Esophagus muscularis mucosa (tissue), 4 donors: ENCODE measurements at places on chromosomes 12 and 14.

DNA sequence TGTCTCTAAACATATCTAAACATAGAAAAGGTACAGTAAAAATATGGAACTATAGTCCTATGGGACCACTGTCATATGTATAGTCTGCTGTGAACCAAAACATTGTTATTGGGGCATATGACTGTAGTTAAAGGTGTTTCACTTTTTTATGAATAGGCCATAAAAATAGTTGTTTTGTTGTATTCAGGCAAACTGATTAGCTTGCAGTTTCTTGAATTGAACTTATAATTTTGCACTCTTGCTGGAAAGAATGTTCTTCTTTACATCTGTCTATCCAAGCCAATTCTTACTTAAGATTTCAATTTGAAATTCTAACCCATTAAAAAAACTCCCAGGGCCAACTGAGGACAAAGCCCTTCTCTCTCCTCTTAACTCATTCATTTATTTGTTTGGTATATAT is 234.1 kb downstream of the NOVA1 start:
- DNase-seq: no peak
- H3K4me3 ChIP-seq: no peak overlapping the region
- H3K4me1 ChIP-seq: no peaks in the 10 kb centered on the region

- no peaks in the 10 kb centered on the region for H3K4me1 ChIP-seq
- no peak overlapping the region for H3K27ac ChIP-seq
- DNase-seq: no peak
Observed at GRCh38 chr12:64001439-64001838, 156.9 kb downstream of the SRGAP1 start.

DNA sequence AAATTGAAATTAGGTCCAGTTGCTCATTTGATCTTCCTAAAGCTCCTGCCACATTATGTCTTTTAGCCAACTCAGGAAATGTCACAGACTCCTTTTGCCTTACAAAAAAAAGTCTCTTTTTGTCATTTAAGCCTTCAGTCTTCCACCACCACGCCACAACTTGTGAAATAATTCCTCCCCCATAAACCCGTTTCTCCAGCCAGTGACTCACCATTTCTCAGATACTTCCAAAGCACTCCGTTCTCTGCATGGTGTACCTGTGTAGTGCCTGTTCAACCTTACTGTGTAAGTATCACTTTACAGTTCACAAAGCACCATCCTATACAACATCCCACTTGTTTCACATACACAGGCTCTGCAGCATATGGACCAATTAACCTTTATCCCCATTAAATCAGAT is 139.5 kb upstream of the AEBP2 start:
- H3K4me3 ChIP-seq: no peak overlapping the region
- DNase-seq: no peak
- H3K36me3 ChIP-seq: peaks cover 5% of the 10 kb centered on the region
- H3K27ac ChIP-seq: no peak overlapping the region
- H3K4me1 ChIP-seq: no peaks in the 10 kb centered on the region

- DNase-seq: no peak
- H3K36me3 ChIP-seq: no peaks in the 10 kb centered on the region
- H3K4me3 ChIP-seq: no peak overlapping the region
- H3K27me3 ChIP-seq: no peaks in the 10 kb centered on the region
Observed at GRCh38 chr12:39010406-39010805, 105.0 kb upstream of the CPNE8 start.

- H3K36me3 ChIP-seq: no peaks in the 10 kb centered on the region
- no peak for DNase-seq
- H3K27me3 ChIP-seq: no peaks in the 10 kb centered on the region
- H3K4me3 ChIP-seq: no peak overlapping the region
Observed at GRCh38 chr12:111155521-111155920, 213.4 kb downstream of the PHETA1 start.

DNA sequence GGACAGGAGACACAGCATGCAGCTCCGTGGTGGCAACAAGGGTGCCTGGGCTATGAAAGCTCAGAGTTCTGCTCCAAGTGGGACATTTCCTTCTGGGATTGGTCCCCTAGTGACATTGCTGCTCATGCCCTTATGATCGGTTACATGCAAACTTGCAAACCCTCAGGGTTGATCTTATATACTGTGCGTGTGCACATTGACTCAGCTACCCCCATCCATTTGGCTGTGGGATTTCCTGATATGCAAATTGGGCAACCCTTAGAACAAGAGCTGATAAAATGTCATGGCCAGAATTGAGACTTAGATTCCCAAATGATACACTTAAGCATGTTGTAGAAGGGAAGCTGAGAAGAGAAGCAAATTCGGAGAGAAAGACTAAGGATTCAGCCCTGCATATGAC is 72.8 kb upstream of the BDKRB2 start:
- H3K4me1 ChIP-seq: peaks cover 10% of the 10 kb centered on the region
- no peak overlapping the region for H3K4me3 ChIP-seq
- peak; percentile 60 for DNase-seq
- no peaks in the 10 kb centered on the region for H3K27me3 ChIP-seq

- peaks cover 4% of the 10 kb centered on the region for H3K36me3 ChIP-seq
- no peaks in the 10 kb centered on the region for H3K27me3 ChIP-seq
- peak overlapping the region; percentile 30 for H3K27ac ChIP-seq
Observed at GRCh38 chr12:79547735-79548609, 142.8 kb downstream of the PAWR start.
